ENCODE measurements at places on chromosomes 6 and 20.
A peak's percentile ranks its signal among the peaks of the same experiment; 100 is the strongest.

GRCh38 chr6:34177181-34177591, 31.3 kb upstream of the GRM4 start:
- no peak for DNase-seq

DNA sequence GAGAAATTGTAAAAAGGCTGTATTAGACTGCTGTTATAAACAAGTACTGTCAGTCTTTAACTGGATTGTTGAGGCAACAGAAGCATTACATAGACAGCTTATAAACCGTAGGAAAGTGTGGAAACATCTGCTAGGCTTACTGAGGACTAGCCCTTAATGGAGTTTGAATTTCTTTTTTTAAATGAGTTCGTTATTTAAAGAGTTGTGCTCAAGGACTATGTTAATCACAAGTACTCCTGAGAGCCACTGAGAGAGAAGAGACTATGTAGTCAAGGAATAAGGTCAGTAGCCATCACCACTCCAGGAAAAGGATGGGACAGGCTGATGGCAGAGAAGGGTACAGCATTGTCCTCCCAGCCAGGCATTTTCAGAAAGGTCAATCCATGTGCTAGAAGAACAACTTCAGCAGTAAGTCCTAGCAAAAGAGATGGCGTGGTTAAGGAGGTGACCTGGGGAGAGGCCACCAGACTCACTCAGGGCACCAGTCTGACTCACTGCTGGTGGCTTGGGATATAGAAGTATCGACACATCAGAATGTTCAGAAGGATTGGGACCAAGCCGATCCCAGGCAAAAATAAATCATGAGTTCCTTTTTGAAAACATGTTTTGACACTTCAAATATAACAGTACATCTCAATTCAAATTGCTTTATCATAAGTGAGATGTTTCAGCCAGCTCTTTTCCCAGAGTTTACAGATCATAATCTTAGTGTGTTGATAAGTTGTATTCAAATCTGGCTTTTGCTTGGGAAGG, 6.4 kb downstream of the RPS12 start:
- DNase-seq, result peak; percentile 38

DNA sequence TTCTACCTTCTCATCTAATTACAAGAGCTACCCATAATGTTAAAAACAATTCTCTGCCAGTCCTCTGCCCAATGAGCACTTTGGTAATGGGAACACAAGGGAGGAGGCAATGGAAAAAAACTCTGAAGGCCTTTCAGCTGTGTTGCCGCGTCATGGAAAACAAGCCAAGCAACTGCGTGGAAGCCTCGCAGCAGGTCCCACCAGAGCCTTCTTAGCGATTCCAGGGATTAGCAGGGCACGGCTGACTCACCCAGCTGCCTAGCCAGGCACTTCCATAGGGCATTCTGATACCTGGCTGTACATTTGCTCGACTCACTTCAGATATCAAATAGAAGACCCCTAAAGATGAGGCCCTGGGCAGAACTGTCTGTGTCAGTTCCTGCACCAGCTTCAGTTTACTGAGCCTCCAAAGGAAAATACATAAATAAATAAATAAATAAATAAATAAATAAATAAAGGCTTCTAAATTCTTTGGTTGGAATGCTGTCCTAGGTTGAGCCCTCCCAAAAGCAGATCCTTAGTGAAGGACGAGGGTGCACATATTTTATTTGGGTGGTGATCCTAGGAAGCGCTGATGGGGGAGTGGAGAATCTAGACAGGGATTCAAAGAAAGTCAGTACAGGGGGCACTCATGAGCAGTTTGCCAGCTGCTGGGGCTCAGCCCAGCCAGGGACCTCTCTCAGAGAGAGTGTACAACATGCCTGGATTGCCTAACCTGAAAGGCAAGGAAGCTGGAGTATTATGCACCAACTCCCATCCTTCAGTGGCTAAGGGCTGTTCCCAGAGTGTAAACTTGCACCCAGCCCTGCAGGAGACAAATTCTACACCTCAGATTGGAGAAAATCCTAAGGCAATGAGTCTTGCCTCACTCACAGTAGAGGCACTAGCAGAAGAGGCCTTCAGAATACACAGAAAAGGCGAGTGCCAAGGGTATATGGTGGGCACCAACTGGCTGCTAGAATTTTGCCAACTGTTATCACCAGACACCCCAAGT, 18.2 kb downstream of the SNAP25 start:
- DNase-seq, result no peak

DNA sequence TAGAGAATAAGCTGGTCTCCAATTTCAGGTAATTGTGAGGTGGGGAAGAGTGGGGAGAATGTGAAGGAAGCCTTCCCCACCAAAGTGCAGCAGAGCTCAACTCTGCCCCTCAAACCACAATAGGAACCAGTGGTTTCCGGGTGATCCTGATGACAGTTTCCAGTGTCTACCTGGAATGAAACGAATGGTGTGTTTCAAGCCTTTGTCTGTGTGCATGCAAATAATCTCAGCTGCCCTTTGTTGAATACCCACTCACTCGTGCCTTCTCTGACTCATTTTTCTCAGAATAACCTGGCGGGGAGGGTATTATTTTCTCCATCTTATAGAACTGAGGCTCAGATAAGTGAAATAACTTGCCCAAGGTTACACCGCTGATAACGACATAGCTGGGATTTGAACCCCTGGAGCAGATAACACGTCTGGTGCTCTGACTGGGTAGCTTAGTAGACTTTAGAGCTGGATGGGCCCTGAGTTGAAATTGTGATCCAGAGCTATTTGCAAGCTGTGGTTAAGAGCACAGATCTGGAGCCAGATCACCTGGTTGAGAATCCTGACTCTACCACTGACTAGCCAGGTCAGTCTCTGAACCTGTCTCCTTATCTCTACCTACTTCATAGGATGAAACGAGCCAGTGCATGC, 85.1 kb downstream of the EYA2 start:
- peak; percentile 30 for DNase-seq

GRCh38 chr20:5848711-5849505, 98.7 kb downstream of the SHLD1 start:
- no peak for DNase-seq

DNA sequence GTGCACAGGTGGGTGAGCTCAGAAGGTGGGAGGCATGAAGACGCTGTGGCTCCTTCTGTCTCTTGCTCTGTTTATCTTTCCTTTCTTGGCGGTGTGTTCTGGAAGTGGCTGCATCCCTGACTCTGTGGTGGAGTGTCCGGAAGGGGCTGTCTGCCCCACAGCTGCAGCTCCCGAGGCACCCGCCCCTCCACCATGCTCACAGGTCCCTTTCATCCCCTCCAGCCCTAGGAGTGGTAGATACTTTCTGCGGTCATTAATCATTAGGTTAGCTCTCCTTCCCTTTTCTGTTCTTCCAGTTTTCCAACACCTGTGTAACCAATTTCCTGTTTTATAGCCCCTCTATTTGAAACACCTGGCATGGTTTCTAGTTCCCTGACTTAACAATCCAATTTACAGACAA, 65.6 kb downstream of the GJA10 start:
- no peak for DNase-seq

DNA sequence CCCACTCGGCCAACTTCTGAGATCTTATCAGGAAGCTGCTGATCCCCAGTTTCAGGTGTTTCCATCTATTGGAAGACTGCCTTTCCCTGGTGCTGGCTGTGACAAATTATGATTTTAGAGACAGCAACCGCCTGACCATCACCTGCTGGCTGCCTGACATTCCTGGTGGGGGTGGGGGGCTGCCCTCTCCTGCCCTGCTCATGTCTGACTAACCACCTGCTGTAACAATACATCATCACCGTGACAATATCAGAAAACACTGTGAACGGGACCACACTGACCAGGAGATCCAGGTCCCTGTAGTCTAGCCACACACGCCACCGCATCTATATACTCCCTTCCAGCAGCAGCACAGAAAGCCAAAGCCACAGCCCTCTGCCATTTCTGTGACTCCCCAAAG, 537.5 kb downstream of the QKI start:
- no peak for DNase-seq

GRCh38 chr6:123176706-123177105, 180.7 kb downstream of the CLVS2 start:
- DNase-seq, result no peak
